ENCODE measurements at places on chromosomes 1 and 21.

DNA sequence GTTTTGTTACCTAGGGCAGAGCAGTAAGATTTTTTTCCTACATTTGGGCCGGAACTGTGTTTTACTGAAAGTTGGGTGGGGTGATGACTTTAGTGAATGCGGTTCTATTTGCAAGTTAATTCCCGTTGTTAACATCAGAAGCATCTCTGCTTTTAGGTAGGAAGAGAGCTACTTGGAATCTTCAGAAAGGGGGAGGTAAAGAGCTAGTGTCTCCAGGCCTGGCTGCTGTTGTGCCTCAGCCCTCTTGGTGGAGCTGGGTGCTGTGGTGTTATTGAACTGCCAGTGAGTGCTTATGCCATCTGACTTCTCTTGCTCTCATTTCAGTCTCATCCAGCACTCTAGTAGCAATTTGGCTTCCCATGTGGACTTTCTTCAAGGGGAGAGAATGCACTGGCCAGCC, 3.4 kb downstream of the KDM4A start:
- no peaks in the 10 kb centered on the region for H3K27me3 ChIP-seq
- no peak overlapping the region for H3K4me3 ChIP-seq
- H3K4me1 ChIP-seq = peaks cover 31% of the 10 kb centered on the region
- H3K27ac ChIP-seq = peak overlapping the region; percentile 45

DNA sequence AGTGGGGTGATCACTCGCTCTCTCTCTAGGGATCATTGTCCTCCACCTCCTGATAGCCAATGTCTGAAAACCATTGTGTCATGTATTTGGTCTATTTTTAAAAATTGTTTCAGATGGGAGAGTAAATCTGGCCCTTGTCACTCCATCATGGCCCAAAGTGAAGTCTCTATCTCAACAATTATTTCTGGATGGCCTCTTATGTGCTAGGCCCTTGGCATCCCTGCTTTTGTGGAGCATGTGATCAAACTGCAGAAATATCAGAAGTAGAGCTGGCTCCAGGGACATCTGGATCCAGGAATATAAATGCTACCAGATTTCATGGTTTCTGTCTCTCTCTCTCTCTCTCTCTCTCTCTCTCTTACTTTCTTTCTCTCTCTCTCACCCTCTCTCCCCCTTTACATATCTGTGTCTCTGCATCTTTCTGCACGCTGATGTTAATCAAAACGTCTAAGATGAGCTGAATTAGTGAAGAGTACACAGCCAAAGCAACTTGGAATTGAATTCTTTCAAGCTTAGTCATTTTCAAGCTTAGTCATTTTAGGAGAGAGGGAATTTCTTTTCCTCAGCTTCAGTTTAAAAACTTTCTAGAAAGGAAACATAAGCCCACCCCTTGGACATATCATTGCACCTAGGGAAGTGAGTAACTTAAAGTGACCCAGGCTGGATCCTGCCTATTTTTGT, 47.4 kb upstream of the DOCK7 start:
- no peak overlapping the region for H3K4me3 ChIP-seq
- no peaks in the 10 kb centered on the region for H3K4me1 ChIP-seq
- DNase-seq = no peak

DNA sequence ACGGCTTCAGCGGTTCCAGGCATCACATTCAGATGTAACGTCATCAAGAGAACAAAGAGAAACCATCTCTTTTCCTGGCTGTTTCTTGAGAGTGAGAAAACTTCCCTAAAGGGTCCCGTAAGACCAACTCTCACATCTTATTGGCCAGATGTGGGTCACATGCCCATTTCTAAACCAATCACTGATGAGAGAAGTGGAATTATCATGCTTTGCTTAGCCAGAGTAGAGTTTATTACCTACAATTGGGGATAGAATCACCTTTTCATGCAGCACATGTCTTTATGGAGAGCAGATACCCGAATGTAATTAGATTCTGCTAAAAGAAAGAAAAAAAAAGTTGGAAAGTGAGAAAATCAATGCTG, 54.4 kb downstream of the LYPLAL1 start:
- H3K4me1 ChIP-seq = no peaks in the 10 kb centered on the region
- DNase-seq = no peak
- no peak overlapping the region for H3K4me3 ChIP-seq
- peaks cover 4% of the 10 kb centered on the region for H3K36me3 ChIP-seq
- no peaks in the 10 kb centered on the region for H3K27me3 ChIP-seq

GRCh38 chr1:32137111-32137510, 29.3 kb downstream of the KPNA6 start:
- peaks cover 41% of the 10 kb centered on the region for H3K4me1 ChIP-seq
- H3K36me3 ChIP-seq = peaks cover 19% of the 10 kb centered on the region
- DNase-seq = no peak
- no peaks in the 10 kb centered on the region for H3K27me3 ChIP-seq
- no peak overlapping the region for H3K4me3 ChIP-seq

DNA sequence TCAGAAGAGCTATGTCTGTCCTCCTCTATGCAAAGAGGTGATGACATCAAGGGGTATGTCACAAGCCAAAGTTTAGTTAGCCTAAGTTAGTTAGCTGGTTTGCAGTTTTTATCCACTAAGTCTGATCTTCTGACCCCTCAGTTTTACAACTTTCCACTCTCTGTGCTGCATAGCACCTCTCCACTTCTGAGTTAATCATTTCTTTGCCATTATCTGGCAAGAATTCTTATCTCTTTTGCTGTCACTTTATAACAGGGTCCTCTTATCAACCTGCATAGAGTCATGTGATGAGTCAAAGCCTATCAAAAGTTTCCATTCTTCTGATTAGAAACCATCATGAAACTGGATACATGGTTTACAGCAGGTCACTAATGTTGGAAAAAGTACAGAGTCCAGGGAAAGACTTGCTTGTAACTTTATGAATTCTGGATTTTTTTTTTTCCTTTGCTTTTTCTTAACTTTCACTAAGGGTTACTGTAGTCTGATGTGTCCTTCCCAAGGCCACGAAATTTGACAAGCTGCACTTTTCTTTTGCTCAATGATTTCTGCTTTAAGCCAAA, at the start of gene NR5A2:
Gene NR5A2, plus strand, starts transcription at position 447 of the 560 bp plus-strand sequence. CDS start 138 bp downstream, outside the sequence.
- no peak for DNase-seq
- no peak within 1 kb of the TSS for H3K27ac ChIP-seq
- H3K4me3 ChIP-seq = peak within 1 kb of the TSS; percentile 62
- no peaks in the 10 kb centered on the region for H3K36me3 ChIP-seq

DNA sequence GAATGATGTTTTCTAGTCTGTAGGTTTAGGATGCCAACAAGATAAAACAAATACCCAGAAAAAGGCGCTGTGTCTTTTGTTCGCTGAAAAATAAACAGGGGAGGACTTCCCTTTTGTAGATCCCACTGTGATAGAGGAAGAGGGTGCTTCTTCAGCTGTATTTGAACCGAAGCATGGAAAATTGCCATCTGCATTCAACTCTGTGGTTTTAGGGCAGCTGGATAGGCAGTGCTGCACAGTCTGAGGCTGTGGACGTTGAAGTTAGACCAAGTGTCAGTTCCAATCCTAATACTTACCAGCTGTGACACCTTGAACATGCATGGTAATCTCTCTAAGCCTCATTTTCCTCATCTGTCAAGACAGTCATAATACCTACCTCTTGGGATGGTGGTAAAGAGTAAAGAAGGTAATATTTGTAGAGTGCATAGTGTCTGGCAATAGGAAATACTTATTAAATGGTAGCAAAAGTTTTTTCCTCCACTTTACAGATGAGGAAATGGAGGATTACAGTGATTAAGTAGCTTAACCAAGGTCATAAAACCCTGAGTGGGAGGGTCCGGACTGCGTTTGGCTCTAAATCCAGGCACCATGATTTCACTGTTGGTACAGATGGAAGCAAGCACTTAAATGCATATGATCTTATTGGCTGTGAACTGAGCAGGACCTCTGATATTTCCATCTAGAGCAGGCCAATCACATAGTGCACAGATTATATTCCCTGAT, 48.5 kb downstream of the UTP25 start:
- H3K27ac ChIP-seq = no peak overlapping the region
- no peaks in the 10 kb centered on the region for H3K4me1 ChIP-seq
- H3K36me3 ChIP-seq = no peaks in the 10 kb centered on the region
- DNase-seq = no peak
- H3K4me3 ChIP-seq = no peak overlapping the region
- H3K27me3 ChIP-seq = peaks cover 35% of the 10 kb centered on the region

DNA sequence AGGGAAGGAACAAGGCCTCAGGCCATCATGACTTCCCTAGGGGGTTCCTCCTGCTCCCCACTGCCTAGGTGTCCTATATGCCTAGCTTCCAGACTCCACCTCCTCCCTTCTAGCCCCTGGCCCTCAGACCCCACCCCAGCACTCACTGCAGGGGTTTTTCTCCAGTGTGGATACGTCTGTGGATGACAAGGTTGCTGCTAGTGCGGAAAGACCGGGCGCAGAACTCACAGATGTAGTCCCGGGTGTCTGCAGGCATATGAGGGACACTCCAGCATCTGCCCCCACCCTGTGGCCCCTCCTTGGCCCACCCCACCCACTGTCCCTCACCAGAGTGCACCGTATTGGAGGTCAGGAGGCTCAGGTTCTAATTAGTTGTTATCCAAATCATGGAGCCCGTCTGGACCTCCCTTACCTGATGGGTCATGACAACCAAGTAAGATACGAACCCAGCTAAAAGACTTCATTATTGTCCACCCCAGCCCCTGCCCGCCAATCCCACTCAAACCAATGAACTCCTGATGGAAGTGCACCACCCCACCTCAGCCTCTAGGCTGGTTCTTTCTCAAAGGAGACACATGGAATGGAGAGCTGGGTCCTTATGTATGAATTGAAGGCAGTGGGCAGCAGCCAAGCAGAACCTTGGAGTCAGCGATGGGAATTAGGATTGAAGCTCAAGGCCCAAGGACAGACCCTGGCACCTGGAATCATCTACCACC, 8.2 kb downstream of the ZNF692 start:
- H3K4me1 ChIP-seq = peaks cover 13% of the 10 kb centered on the region
- H3K36me3 ChIP-seq = peaks cover 32% of the 10 kb centered on the region
- no peak for DNase-seq
- H3K27ac ChIP-seq = no peak overlapping the region
- no peak overlapping the region for H3K4me3 ChIP-seq

GRCh38 chr21:42493109-42494060, 2.6 kb downstream of the RSPH1 start:
- DNase-seq = no peak
- no peak overlapping the region for H3K4me3 ChIP-seq
- H3K36me3 ChIP-seq = no peaks in the 10 kb centered on the region

- no peak overlapping the region for H3K4me3 ChIP-seq
- H3K27me3 ChIP-seq = peaks cover 2% of the 10 kb centered on the region
- H3K4me1 ChIP-seq = no peaks in the 10 kb centered on the region
- H3K27ac ChIP-seq = no peak overlapping the region
Observed at GRCh38 chr1:81703391-81703755, 97.4 kb upstream of the ADGRL2 start.

GRCh38 chr21:38840456-38841300, 34.9 kb downstream of the ETS2 start:
- no peak overlapping the region for H3K4me3 ChIP-seq
- no peaks in the 10 kb centered on the region for H3K36me3 ChIP-seq
- peaks cover 28% of the 10 kb centered on the region for H3K4me1 ChIP-seq
- no peaks in the 10 kb centered on the region for H3K27me3 ChIP-seq
- H3K27ac ChIP-seq = peak overlapping the region; percentile 48

GRCh38 chr1:33516891-33517567, 44.6 kb downstream of the ZSCAN20 start:
- H3K27me3 ChIP-seq = peaks cover 4% of the 10 kb centered on the region
- no peak overlapping the region for H3K27ac ChIP-seq
- no peaks in the 10 kb centered on the region for H3K36me3 ChIP-seq

DNA sequence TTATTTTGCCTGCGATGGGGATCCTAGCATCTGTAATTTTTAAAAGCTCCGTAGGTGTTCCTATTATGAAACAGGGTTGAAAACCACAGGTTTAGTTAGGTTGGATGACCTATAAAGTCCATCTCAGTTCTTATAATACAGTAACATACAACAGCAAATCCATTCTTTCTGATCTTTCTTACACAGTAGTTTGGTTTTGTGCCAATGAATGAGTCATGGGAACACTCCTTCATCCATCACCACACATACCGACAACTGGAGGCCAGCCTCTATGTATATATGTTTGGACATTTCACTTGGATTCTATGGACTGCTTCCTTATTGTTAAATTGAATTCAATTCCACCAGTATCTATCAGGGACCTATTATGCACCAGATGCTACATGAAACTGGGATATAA, 118.4 kb upstream of the L1TD1 start:
- no peak overlapping the region for H3K27ac ChIP-seq
- no peaks in the 10 kb centered on the region for H3K4me1 ChIP-seq
- DNase-seq = no peak
- H3K27me3 ChIP-seq = no peaks in the 10 kb centered on the region
- no peaks in the 10 kb centered on the region for H3K36me3 ChIP-seq

GRCh38 chr1:24584171-24584647, 28.3 kb downstream of the NCMAP start:
- no peak overlapping the region for H3K4me3 ChIP-seq
- no peaks in the 10 kb centered on the region for H3K36me3 ChIP-seq
- peaks cover 3% of the 10 kb centered on the region for H3K27me3 ChIP-seq
- DNase-seq = no peak
- no peak overlapping the region for H3K27ac ChIP-seq

DNA sequence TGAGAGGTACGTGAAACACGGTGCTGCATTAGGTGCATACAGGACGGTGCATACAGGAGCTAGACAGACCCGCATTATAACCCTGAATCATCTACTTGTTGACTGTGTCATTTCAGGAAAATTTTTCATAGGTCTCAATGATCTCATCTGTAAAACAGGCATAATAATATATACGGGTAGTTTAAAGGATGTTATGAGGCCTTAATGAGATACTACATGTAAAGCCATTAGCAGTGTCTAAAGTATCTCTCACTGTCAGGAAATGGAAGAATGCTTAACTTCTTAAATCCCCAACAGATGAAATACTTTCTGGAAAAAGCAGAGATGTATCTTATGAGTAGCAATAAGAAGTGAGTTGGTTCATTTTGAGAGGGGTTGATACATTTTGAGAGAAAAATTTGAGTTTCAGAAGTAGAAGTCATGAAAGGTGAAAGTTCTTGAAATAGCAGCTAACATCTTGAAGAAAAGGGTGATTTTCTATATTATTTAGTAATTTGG, 669.6 kb downstream of the PTPRC start:
- peaks cover 25% of the 10 kb centered on the region for H3K27me3 ChIP-seq
- peak; percentile 5 for DNase-seq
- peaks cover 44% of the 10 kb centered on the region for H3K4me1 ChIP-seq
- no peak overlapping the region for H3K4me3 ChIP-seq
- peak overlapping the region; percentile 69 for H3K27ac ChIP-seq

- no peak overlapping the region for H3K27ac ChIP-seq
- no peaks in the 10 kb centered on the region for H3K36me3 ChIP-seq
- H3K4me3 ChIP-seq = no peak overlapping the region
- H3K4me1 ChIP-seq = no peaks in the 10 kb centered on the region
- no peaks in the 10 kb centered on the region for H3K27me3 ChIP-seq
Observed at GRCh38 chr1:189275796-189276195, 1201.9 kb downstream of the BRINP3 start.

DNA sequence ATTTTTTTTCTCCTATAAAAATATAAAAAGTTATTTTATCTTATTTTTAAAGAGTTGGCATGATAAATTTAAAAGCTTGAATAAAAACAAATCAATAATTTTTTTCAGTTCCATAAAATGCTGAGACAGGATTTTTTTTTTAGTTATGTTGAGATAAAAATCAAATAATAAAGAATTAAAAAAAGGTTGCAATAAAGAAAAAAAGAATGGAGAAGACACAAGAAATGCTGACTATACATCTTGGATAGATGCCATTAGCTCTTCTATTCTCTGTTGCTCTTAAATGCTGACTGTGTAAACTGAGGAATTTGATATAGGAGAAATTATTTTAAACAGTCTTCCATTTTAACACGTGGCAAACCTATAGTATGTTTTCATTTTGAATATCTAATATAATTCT, 2298.5 kb downstream of the MRPL39 start:
- H3K27me3 ChIP-seq = no peaks in the 10 kb centered on the region
- no peak for DNase-seq
- H3K27ac ChIP-seq = no peak overlapping the region
- no peaks in the 10 kb centered on the region for H3K36me3 ChIP-seq

Measured in activated CD4-positive, alpha-beta T cell treated with anti-CD3 and anti-CD28 coated beads for 36 hours (primary cell).